ENCODE measurements at places on chromosomes 5 and 9.

- peak; percentile 80 for DNase-seq
Observed at GRCh38 chr9:112844771-112845542, 45.7 kb downstream of the SLC46A2 start.

- no peak for DNase-seq
Observed at GRCh38 chr9:1938675-1939170, 76.4 kb upstream of the SMARCA2 start.

DNA sequence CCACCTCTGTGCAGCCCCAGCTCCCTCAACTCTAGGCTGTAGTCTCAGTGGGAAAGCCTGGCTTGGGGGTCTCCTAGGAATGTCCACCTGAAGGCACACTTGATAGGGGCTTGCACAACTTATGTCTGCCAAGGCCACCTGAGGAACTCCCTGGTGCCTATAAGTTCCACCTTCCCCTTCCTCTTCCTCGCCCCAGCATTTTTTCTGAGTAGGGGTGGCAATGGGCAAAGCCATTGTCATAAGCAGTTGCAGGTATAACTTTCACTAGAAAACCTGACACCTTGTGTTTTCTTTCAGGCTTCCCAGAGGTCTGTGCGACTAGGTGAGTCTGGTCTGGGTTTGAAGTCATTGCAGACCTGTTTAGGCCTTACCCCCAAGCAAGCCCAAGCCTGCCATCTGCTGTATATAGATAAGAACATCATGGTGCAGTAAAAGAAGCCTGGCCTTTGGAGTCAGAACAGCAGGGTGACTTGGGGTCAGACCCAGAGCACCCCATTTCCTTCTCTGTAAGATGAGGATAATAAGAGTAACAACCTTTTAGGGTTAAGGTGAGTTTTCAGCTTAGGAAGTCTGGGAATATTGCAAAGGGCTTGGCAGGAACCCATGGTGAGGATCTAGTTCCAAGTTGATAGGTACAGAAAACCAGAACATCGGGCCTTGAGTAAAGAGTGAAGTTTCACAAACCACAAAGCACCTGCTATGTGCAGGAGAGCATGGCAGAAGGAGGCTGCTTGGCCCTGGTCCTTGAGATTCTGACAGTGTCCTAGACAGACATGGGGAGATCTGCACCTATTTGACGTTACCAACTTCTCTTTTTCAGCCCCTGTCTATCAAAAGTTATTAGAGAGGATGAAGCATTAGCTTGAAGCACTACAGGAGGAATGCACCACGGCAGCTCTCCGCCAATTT, 33.8 kb downstream of the TGFBI start:
- peak; percentile 20 for DNase-seq

DNA sequence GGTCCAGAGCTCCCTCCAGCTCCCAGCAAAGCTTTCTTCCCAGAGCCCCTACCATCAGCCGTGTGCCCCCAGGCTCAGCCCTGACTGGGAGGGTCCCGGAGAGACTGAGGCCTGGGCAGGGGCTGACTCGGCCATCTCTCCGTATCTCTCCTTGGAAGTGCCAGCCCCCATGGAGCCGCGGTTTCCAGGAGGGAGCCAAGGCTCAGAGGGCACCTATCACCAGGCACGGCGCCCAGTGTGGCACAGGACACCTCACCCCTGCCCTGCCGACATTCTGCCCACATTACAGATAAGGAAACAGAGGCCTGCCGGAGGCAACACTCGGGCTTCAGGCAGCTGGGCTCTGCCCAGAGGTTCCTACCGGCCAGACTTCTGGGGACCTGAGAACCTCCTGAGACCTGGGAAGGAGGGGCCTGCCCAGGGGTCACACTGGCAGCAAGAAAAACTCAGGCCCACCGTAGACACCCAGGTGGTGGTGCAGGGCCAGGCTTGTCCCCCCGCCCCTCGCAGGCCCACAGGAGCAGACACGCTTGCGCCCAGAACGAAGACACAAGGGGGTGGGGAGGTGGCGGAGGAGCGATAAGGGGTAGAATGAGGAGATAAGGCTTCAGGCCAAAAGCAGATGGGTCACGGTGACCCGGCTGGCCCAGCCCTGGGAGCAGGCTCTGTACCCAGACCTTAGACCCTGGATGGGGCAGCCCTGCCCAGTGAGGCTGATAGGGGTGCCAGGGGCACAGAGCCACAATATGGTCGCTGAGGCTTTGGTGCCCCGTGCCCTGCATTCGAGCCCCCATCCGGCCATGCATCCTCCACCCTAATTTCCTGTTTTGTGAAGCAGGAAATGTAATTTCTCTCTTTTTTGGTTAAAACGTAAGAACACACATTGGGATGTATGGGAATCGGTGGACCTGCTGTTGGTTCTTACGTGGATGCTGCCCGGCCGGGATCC, 11.8 kb downstream of the NR5A1 start:
- DNase-seq = peak; percentile 6

DNA sequence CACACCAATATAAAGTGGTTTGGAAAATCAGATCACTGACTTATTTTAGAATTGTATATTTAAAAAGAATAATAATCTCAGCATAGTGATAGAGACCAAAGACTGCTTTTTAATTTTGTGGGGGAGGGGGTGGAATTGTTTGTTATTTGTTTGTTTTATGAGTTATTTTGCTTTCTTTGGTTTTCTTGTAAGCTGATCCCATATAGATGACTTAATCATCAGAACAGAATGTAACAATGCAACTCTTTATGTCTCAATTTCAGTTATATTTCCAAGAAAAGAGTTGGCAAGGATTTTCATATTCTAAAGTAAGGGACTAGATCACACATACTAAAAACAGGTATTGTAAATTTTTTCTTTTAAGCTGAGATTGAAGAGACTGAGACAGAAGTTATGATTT, 984.9 kb downstream of the TLE4 start:
- no peak for DNase-seq

DNA sequence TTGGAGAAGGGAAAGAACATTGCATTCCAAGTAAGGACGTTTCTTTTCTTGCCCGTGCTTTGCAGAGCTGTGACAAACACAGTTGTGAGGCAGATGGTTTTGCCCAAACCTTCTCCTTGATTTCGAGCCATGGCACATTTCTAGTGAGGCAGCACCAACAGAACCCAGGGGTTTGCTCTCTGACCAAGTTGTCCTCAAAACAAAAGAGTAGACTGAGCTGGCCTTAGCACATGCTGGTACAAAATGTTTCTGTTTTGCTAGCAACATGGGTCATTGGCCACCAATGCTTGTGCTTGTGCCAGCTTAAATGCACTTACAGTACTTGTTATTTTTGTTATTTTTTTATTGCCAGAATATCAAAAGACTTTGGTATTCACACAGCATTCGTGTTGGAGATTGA, 328.8 kb downstream of the GADD45G start:
- DNase-seq = no peak

DNA sequence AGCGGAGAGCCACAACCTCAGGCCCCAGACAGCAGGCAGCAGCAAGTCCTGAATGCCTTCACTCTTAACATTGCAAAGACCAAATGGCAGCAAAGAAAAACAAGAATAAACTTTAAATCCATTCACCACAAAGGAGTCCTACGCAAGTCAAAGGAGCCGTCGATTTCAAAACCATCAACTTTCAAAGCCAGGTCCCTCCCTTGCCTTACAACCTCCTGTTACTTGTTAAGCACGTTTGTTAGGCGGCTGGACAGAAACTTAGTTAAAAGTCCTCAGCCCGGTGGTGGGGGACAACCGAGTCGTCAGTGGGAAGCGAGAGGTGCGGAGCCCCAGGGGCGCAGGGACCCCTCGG, 938 bp downstream of the LPAR1 start:
- DNase-seq = no peak

DNA sequence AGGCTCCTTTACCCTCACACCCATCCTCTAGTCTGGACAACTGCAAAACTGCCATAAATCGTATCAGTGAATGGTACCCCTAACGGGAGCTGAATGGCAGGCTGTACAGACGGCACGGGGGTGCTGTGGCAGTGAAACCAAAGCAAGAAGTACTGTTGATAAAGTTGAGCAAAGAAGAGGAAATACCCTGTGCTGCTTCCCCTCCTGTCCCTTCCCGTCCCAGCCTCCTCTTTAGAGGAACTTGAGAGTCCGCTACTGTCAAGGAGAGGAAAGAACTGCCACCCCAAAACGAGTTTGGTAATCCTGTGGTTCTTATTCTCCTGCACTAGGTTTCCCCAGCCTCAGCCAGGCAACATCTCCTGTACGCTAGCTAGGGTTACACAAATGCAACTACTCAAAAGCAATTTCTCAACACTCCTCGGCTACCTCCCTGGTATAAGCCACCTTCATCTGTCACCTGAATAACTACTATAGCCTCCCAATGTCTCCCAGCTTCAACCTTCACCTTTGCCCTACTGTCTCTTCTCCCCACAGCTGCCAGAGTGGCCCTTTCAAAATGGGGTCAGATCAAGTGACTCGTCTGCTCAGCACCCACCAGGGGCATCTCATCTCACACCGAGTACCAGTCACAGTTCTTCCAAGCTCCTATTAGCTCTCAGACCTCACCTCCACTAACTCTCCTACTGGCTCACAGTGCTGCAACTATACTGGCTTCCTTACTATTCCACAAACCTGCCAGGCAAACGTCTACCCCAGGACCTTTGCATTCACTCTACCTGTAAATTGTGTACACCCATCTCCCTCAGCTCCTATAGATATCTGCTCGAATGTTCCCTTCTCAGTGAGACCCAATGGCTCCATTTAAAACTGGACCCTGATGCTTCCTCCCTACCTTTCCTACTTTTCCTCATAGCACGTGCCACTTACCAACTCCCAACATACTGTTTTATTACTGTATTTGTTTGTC, 4.1 kb downstream of the GLRX start:
- peak; percentile 39 for DNase-seq

GRCh38 chr9:125190361-125190801, 778 bp upstream of the PPP6C start:
- peak; percentile 40 for DNase-seq

DNA sequence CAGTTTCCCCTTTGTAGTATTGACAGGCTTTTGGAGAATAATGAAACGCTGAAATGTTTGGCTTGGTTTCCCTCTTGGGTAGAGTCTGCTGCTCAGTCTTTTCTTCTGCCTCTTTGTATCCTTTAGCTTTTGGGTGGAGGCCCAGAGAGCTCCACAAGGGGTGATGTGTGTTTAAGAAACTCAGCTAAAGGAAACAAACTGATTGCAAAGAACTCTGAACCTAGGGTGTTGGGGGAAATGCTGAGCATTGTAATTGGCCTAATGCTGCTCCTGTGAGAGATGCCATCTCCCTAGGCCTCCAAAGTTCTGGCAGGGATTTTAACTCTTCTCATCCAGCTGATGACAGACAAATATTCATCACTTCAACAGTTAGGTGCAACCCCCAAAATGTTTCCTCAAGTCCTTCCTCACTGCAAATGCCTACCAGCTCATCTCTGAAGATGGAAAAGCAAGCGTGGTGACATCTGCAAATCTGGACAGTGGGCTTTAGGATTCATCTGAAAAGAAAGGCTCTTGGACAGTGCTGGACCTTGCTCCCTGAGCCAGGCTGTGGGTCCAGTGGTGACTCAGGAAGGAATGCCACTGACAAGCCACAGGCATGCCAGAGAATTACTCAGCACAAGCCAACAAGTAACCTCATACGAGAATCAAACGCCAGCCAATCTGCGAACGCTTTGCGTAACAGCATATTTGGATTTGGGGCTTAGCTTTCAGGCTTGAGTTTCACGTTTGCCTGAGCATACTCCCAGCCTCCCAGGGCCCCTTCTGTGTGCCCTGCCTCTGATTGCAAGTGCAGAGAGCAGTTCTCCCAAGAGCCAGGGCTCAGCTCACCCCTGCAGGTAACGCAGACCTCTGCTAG, 30.5 kb upstream of the ZSWIM6 start:
- no peak for DNase-seq

- no peak for DNase-seq
Observed at GRCh38 chr9:11352612-11353011, 739.8 kb upstream of the PTPRD start.

DNA sequence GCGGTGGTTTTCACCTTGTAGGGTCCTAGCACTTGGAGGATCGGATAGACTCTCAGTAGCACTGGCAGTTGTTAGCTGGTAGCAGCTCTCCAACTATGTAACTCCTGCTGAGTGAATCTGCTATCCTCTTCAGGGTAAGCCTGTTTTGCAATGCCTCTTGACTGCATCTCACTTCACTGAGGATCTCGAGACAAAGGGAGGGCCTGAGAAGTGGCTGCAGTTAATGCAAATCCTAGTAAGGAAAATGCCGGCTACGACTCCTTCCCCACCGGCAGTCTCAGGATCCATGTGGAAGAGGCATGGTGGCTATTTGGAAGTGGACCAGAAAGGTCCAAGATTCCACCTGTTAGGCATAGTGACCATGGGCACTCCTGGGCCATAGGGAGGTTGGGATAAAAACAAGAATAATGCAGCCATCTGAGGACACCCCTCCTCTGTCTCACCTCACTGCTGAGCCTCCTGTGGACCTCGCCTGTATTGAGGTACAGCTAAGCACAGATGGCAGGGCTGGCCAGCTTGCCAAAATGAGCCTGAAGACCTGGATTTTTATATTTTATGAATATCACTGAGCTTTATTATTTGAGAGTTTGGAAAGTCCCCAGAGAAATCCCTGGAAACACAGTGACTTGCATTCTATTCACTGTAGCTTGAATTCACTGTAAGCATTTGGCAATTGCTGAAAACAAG, 146.0 kb downstream of the LIFR start:
- no peak for DNase-seq

GRCh38 chr9:72827950-72828731, 124.7 kb downstream of the ALDH1A1 start:
- no peak for DNase-seq

- no peak for DNase-seq
Observed at GRCh38 chr5:153782589-153783361, 255.9 kb downstream of the FAM114A2 start.

GRCh38 chr5:114362197-114362976, 517 bp downstream of the KCNN2 start:
- DNase-seq = no peak

DNA sequence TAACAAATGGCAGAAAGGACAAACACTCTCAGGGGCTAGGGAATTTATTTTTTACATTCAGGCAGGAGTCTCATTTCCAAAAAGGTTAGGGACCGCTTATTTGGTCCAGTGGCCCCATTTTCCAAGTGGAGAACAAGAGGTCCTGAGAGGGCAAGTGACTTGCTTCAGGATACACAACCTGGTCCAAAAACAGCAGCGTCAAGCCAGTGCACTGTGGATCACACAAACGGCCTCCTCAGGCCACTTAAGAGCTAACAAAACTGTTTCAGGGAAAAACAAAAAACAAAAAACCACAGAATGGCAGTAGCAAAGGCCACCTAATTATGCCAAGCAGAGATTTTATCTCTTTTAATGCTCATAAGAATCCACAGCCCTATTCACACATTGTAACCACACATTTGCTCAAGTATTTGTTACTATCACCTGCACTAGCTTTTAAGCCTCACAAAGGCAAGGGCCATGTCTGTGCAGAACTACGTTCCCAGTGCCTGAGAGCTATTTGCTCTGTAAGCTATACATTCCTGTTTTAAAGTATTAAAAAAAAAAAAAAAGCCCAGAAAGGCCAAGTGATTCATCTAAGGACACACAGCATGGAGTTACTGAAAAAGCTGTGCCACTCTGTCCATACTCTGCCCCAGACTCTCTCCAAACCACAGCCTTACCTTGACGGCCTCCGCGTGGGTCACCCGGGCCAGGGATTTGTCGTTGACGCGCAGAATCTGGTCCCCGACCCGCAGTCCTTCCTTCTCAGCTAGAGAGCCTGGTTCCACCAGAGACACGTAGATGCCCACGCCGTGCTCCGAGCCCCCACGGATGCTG, 1.5 kb downstream of the WHRN start:
- DNase-seq = no peak

Measured in CD4-positive, alpha-beta T cell treated with Interleukin-17A for 4 hours (primary cell).